ENCODE measurements at places on chromosomes 1 and 21.

- no peak for DNase-seq
Observed at GRCh38 chr1:155966750-155967149, 11.6 kb downstream of the ARHGEF2 start.

DNA sequence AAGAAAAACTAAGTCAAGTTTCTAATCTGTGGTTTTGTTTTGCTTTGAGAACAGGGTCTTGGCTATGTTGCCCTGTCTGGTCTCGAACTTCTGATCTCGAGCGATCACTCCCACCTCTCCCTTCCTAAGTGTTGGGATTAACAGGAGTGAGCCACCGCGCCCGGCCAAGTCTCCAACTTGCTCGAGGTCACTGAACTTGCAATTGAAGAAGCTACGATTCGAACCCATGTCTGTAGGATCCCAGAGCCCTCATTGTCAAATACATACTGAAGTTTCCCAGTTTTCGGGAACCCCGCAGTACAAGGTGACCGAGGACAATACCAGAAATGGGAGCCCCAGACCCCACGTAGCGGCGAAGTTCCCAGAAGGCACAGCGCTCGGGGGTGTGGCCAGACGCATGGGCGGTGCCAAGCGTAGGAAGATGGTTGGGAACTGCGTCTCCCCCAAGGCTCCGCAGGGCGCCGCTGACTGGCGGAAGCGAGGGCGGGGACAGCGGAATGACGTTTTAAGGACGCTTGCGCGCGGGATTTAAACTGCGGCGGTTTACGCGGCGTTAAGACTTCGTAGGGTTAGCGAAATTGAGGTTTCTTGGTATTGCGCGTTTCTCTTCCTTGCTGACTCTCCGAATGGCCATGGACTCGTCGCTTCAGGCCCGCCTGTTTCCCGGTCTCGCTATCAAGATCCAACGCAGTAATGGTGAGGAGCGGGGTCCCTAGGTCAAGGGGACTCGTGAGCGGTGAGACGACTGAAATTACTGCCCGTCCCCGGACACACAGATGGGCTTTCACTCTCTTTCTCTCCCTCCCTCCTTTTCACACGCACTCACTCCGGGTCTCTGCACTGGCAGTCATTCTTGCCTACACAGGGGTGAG lies at the start of gene KIF2C:
TSS of gene KIF2C (plus strand) at position 531 of the 872 bp plus-strand sequence. CDS start at position 627, 96 bp downstream.
- peak; percentile 98 for DNase-seq

DNA sequence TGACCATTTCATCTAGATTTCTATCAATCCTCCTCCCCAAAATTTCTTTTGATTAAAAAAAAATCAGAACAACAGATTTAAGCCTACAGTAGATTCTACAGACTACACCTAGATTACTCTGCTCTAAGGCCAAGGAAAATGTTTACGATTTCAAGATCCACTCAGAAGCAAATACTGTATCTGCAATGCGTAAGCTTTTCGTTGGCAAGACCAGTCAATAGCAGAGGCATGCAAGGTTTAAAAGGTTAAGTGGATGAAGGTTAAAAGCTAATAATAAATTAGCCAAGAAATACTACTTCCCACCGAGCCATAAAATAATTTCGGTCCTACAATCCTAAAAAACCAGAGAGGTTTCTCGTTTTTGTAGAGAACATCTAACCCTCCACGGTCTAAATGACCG lies 1.3 kb downstream of the CLSTN1 start:
- DNase-seq: no peak

- peak; percentile 23 for DNase-seq
Observed at GRCh38 chr1:34696981-34697380, 57.9 kb upstream of the GJB5 start.

DNA sequence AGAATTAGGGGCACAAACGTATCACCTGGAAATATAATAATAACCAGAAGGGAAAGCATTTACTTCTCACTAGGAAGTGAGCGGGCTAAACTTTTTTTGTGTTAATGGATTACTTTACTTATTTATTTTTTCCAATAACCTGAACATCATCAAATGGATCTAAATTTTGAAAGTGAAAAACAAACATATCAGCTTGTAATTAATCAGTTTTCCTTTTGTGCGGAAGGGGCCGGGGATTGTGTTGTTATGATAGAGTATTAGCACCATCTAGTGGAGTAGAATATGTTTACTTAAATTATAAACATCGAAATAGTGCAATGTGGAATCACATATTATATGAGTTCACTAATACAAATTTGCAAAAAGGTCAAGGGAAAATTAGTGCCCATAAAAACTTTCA lies 9.0 kb downstream of the CFH start:
- DNase-seq: peak; percentile 19

- DNase-seq: no peak
Observed at GRCh38 chr1:26483980-26484379, 11.7 kb downstream of the HMGN2 start.

- no peak for DNase-seq
Observed at GRCh38 chr1:71828431-71829012, 453.8 kb downstream of the NEGR1 start.

DNA sequence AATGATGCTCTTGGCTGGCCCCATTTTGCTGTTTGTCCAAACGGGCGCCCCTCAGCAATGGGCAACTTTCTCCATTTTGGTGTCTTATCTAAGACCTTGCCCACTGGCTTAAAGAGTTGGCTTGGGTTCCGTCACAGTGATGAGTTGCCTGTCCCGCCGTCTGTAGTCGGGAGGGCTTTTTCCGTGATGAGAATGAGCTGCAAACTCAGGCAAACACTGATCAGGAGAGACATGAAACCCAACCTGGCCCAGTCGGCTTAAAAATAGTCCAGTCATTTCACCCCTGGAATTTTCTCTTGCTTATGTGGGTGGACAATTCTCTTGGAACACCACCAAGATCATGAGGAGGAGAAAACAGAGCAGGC lies 79.3 kb downstream of the ST6GALNAC3 start:
- DNase-seq: no peak

GRCh38 chr21:17607684-17608083 lies 5.0 kb downstream of the BTG3 start:
- peak; percentile 15 for DNase-seq

DNA sequence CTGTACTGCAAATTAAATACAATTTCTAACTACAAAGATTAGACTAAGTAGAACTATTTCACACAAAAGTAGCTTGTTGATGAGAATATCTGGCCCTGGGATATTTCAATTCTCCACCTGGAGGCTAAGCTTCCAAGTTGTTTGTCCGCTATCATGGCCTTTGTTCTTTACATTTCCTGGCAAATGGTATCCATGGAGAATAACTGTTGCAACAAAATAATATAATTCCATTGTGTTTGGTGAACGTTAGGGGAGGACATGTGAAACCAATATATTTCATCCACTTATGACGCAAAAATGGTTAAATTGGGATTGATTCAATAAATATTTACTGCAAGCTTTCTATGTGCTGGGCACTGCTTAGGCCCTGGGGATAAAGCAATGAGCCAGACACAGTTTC lies 565.4 kb downstream of the PTPRC start:
- DNase-seq: no peak

DNA sequence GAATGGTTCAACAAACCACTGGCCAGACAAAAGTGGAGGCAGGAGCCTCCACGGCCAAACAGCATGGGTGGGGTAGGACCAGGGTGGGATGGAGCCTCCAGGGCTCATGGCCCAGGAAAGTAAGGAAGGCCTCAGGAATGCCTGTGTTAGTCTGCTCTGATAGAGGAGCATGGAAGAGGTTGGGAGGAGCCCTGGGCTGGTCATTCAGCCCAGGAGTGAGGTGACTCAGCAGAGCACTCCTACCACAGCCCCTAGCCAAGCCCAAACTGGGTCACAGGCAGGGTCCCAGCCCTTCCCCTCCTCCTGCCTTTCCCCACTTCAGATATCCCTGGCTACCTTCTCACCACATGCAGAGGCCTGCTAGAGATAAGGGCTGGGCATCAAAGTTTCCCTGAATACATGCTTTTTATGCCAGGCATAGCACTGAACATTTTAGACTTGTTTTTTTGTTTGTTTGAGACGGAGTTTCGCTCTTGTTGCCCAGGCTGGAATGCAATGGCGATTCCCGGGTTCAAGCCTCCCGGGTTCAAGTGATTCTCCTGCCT lies 3.1 kb upstream of the SHISA4 start:
- DNase-seq: no peak

DNA sequence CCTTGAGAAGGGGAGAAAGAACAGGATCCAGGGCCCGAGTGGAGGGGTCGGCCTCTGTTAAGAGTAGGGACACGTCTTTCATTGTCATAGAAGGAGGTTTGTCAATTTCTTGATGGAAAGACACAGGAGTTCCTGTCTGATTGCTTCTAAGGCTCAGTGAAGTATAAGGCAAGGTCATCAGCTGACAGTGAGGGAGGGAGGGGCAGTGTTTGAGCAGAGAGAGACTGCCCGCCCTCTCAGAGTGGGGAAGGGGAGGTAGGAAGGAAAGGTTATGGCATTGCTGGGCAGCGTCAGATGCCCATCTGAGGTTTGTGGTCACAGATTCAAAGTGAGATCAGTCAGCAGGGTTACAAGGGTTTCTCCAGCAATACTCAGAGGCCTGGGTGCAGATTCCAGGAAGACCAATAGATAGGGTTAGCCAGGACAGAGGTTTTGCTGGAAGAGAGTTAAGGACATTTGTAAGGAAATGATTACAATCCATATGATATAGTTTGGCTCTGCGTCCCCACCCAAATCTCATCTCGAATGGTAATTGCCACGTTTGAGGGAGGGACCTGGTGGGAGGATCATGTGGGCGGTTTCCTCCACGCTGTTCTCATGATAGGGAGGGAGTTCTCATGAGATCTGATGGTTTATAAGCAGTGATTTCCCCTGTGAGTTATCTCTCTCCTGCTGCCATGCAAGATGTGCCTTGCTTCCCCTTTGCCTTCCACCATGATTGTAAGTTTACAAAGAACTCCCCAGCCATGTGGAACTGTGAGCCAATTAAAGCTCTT lies 127.2 kb upstream of the GJB5 start:
- DNase-seq: no peak

DNA sequence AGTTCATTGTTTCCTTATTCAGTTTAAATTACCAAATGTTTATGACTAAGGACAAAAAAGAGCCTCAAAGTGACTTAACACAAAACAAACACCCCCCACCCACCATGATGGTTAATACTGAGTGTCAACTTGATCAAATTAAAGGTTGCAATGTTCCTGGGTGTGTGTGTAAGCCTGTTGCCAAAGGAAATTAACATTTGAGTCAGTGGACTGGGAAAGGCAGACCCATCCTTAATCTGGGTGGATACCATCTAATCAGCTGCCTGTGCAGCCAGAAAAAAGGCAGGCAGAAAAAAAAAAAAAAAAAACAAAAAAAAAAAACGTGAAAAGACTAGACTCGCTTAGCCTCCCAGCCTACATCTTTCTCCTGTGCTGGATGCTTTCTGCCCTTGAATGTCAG lies 543.4 kb downstream of the NEGR1 start:
- no peak for DNase-seq

- no peak for DNase-seq
Observed at GRCh38 chr1:214076708-214077065, 88.9 kb downstream of the PROX1 start.

DNA sequence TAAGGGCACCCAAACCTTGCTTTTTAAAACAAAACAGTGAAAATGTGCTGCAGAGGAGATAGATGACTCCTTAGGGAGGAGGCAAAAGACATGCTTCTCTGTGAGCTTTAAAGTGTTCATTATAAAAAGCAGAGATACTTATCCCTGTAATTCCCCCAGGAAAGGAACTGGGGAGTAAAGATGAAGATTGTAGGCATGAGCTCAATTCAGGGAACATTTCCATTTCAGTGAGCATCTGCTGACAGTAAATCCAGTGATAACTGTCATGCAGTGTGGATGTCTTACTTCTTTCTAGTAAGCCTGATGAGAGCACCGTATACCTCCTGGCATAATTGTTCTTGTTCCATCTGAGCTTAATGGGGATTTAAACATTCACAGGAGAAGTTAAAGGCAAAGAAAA lies 1296.5 kb downstream of the MRPL39 start:
- no peak for DNase-seq

DNA sequence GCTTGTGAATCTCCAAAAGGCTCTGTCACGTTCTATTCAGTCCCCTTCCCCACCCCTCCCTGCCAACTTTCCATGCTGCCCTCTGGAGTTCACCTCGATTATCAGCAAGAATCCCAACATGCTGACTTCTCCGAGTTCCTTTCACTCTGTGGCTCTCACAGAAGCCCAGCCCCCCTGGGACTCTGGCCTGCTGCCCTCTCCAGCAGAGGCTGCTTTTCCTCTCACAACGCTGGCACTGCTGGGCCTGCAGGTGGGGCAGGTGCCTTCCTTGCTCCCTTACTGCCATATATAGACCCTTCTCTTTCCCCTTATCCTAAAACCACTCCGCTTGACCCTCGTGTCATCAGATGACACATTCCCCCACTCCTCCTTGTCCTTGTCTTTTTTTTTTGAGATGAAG lies 10.2 kb upstream of the RNF186 start:
- peak; percentile 12 for DNase-seq

- no peak for DNase-seq
Observed at GRCh38 chr21:38400195-38400919, 97.9 kb downstream of the ERG start.

- no peak for DNase-seq
Observed at GRCh38 chr1:222911866-222912265, 97.0 kb downstream of the DISP1 start.

DNA sequence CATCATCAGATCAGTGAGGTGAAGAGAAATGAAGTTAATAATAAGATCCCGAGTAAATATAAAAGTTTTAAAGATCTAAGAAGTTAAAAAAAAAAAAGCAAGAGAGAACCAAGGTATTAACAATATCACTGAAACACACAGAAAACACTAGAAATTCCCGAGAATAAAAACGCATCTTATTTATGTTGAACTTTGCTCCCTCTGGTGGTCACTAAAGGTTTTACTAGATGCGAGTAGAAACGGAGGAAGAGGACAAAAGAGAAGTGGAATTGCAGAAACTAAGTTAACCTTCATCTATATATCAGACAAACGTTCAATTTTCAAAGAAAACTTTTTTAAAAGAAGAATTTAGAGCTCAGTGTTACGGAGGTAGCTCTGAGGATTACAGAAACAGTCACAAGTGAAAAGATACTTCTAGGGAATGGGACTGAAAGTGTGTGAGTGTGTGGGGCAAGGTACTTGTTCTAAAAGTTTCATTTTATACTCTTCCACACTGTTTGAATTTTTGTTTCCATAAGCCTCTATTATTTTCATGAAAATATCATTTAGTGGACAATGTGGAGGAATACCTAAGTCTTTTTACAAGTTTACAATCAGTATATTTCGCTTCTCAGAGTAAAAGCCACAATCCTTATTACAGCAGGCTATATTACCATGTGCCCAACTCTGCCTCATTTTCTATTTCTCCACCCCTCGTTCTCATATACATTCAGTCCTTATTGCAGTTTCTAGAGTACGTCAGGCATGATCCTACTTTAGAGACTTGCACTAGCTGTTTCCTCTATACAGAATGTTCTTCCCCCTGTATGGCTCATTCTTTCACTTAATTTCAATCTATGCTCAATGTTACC lies 19.7 kb downstream of the ACBD6 start:
- DNase-seq: peak; percentile 27

GRCh38 chr21:36698981-36699545 lies at the start of gene SIM2:
TSS of gene SIM2 (plus strand) at chr21:36699115. CDS start at chr21:36699747, 632 bp downstream.
- no peak for DNase-seq

DNA sequence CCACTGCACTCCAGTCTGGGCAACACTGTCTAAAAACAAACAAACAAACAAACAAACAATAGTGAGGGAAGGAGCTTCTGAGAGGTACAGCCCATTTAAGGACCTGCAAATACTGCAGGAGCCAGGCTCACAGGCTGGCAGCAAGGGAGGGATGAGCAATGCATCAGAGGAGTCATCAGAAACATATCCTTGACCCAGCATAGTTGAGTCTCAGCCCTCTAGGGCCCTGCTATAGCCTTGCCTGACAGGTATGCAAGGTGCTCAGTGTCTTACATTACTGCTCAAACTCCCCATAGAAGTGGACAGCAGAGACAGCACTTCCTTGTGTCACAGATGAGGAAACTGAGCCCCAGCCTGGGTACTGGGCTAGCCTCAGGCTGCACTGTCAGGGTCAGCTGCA lies 7.3 kb upstream of the TTC4 start:
- no peak for DNase-seq

GRCh38 chr1:198467907-198468306 lies 72.6 kb downstream of the ATP6V1G3 start:
- DNase-seq: no peak

All from DMS153 (cell line).